ENCODE measurements at places on chromosomes 6 and 20. TPM values are rescaled to one million over a fixed set of nuclear protein-coding genes. Genes with fewer than 3 reads are reported as not detected.

- no peak for DNase-seq
- H3K27ac ChIP-seq = no peak overlapping the region
- H3K36me3 ChIP-seq = no peaks in the 10 kb centered on the region
- H3K4me1 ChIP-seq = no peaks in the 10 kb centered on the region
- no peak overlapping the region for H3K4me3 ChIP-seq
Measured at GRCh38 chr6:19327661-19328060, 509.5 kb upstream of the ID4 start.

DNA sequence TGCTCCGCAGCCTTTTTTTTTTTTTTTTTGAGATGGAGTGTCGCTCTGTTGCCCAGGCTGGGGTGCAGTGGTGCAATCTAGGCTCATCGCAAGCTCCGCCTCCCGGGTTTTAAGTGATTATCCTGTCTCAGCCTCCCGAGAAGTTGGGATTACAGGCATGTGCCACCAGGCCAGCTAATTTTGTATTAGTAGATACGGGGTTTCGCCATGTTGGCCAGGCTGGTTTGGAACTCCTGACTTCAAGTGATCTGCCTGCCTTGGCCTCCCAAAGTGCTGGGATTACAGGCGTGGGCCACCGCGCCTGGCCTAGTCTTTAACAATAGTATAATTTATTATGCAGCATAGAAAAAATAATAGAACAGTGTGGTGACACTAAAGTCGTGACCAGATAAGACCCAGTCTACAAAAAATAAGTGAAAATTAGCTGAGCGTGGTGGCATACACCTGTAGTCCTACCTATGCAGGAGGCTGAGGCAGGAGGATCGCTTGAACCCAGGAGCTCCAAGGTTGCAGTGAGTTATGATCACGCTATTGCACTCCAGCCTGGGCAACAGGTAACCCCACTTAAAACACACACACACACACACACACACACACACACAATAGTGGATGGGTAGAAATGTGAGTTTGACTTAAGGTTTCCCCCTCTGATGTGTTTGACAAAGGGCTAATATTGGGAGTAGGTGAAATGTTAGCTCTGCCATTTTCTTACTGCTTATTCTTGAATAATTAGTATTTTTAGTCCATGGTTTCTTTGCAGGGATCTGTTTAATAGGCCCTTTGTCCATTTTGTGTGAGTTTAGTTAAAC lies 6.5 kb downstream of the PIM1 start:
- H3K4me1 ChIP-seq = peaks cover 72% of the 10 kb centered on the region
- DNase-seq = no peak

- no peak overlapping the region for H3K27ac ChIP-seq
- no peaks in the 10 kb centered on the region for H3K36me3 ChIP-seq
- no peaks in the 10 kb centered on the region for H3K4me1 ChIP-seq
- DNase-seq = no peak
- no peak overlapping the region for H3K4me3 ChIP-seq
Measured at GRCh38 chr20:39880890-39881289, 808.1 kb downstream of the MAFB start.

DNA sequence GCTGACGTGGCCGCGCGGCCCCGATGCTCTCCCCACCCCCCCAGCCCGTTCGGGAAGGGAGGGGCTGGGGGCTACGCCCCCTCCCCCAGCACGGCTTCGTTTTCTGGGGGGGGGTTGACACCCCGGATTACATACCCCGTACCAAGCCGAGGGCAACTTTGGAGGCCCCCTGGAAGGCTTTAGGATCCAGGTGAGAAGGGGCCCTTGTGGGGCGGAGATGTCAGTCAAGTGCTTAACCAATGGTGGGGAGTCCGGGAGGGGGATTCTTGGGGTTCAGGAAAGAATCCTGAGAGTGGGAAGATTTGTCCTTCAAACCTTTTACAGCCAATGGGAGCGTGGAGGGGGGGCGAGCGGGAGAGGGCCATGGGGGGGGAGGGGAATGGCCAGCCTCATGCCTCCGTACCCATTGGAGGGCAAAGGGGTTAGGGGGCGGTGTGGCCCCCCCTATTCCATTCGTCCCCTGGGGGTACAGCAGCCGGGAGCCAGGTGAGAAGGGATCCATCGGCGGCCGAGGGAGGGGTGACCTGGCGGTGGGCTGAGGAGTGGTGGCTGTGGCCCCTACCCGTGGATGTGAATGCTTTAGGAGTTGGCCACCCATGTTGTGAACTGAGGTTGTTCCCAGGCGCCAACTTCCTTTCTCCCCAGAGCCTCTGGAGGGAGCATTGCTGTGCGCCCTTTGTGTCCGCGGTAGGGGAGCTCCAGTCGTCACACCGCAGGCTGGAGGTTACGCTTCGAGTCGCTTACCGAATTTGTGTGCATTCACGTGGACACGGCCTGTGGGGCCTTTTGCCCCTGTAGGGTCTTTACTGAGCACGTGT lies 682 bp downstream of the BRD2 start:
- DNase-seq = peak; percentile 57
- H3K36me3 ChIP-seq = peaks cover 39% of the 10 kb centered on the region
- H3K4me1 ChIP-seq = peaks cover 28% of the 10 kb centered on the region
- H3K27me3 ChIP-seq = peaks cover 4% of the 10 kb centered on the region
- peak overlapping the region; percentile 96 for H3K4me3 ChIP-seq
- peak overlapping the region; percentile 99 for H3K27ac ChIP-seq

Gene PRR18
- not detected for total RNA-seq
